ENCODE measurements at places on chromosomes 12 and 14.

DNA sequence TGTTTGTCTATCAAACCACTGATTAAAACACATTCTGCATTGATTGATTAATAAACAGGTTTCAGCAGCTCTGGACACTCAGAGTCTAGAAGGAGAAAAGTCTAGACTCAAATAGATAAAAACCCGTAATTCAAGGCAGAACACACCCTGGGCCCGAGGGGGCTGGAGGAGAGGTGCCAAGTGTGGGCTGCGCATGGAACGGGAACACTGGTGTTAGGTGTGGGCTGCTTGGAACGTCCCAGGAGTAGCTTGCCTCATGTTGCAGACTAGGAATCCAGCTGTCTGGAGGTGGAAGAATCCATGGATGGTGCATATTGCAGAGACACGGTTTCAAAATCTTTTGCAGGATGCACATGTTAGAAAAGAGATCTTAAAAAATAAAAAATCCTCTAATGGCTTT lies 223.0 kb downstream of the APAF1 start:
- no peak for DNase-seq

GRCh38 chr14:61565836-61566536 lies 129.3 kb upstream of the HIF1A start:
- no peak for DNase-seq

GRCh38 chr12:64412459-64412858 lies 8.3 kb downstream of the XPOT start:
- no peak for DNase-seq

- no peak for DNase-seq
These were observed 223.8 kb downstream of the VRK1 start for GRCh38 chr14:97021001-97021400.

GRCh38 chr12:91556909-91557308 lies 374.3 kb upstream of the DCN start:
- DNase-seq: no peak

DNA sequence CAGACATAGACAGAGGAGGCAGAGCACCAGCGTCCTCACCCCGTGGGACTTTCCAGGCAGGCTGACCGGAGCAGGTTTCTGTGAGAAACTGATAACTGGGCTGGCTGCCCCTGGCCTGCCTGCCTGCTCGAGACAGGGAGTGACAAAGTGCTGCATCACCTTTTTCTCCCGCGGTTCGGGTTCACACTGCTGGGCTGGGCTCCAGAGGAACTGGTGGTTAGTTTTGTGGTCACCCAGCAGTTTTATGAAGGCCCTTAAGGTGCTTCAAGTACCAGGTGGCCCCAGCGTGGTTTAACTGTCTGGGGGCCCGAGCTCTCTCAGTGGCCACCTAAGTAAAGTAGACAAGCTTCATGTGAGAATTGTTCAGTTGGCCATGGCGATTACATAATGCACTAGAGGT lies 1073.6 kb downstream of the BCL11B start:
- DNase-seq: no peak

- no peak for DNase-seq
These were observed 15.3 kb upstream of the SPIC start for GRCh38 chr12:101459642-101460346.

DNA sequence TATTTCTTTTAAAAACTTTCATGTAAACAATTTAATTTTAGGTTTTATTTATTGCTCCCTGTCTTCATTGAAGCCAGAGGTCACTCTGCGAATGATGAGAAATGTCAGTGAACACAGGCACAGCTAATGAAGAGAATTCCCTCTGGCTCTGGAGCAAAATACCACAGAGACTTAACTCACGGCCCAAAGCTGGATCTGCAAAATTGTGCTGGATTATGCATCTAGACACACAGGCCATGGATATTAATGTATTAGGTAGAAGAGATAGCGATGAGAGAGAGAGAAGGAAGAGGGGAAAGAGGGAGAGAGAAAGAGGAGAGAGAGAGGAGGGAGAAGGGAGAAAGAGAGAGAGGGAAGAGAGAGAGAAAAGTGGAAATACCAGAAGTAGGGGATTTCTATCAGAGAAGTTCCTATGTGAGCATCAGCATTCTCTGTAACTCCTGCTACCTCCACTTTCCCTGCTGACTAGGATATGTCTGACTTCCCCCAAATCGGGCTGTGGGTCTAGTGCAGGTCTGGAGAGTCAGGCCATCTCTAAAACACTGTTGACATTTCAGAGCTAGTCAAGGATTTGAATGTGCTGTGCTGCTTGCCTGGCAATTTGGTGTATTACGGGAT lies 3.7 kb downstream of the ARHGDIB start:
- no peak for DNase-seq

DNA sequence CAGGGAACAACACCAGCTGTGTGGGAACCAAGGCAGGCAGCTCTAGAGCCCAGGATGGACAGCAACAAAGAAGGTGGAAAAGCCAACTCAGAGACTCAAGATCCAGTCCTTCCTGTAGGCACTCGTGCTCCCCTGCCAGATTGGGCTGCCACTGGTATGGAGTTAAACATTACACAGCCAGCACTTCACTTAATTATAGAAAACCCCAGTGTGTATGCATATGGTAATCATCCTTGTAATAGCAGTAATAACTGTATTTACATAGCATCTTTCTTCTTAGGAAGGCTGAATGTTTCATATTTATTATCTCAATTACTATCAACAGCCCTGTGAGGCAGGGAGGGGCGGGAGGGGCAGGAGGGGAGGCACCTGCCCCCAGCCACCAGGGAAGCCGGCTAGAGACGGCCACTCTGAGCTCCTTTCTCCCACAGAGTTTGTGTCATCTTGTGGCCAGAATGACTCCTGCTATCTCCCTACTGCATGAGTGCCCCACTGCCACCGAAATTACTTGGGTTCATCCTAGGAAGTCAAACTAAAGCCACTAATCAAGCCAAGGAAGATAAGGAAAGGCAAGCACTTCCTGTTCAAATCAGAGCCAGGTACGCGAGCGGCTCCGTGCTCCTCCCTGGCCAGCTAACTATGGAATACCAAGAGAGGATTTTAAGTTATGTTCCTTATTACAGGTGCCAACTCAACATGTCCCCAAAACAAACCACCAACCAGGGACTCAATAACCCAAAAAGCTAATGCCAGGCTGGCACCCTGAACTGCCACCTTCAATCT lies 15.7 kb upstream of the RAB35 start:
- no peak for DNase-seq

- no peak for DNase-seq
These were observed 62.3 kb upstream of the TMEM263 start for GRCh38 chr12:106893451-106893850.

DNA sequence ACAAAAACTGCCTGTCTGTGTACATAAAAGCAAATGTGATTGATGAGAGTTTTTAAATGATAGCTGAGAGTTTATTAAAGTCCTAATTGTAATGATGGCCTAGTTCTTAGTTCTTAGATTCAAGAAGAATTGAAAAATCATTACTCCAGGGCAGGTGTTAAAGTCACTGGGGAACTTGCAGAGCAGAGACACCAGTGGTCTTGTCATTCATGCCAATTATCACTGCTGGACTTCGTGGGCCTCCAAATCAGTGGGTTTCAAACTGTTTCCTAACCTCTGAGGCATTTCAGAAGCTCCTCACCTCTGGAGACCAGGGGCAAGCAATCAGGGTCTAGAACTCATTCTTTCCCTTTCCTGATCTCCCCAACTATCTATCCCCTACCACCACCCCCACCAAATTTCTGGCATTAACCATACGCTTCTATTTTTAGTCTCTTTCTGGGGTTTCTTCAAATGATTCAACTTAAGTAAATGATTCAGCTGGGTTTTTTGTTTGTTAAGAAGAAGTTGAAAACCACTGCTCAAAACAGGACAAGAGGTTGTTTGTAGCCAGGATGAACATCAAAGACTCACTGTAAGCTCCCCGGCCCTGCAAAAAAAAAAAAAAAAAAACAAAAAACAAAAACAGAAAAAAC lies 80.1 kb downstream of the CEP83 start:
- DNase-seq: no peak

DNA sequence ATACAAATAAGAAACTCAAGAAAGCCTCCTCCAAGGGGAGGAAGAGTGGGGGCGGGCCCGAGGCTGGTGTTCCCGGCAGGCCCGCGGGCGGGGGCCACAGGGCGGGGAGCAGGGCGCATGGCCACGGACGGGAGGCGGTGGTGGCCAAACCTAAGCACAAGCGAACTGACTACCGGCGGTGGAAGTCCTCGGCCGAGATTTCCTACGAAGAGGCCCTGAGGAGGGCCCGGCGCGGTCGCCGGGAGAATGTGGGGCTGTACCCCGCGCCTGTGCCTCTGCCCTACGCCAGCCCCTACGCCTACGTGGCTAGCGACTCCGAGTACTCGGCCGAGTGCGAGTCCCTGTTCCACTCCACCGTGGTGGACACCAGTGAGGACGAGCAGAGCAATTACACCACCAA lies 8.7 kb downstream of the DACT1 start:
- DNase-seq: no peak

DNA sequence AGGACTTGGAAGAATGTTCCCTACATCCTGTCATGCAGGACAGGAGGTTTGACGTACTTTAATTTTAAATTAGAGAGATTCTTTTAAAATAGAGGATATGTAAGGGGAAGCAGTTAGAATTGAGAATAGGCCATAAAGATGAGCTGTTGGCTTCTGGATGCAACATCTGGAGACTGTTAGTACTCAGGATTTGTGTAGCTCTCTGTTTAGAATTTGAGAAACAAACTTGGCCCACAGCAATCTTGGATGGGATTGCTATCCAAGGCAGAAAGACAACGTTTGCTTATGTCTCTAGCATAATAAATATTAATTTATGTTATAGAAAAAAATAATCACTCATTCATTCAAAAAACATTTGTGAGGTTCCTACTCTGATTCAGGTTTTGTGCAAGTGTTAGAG lies 398.4 kb upstream of the NOVA1 start:
- DNase-seq: no peak

DNA sequence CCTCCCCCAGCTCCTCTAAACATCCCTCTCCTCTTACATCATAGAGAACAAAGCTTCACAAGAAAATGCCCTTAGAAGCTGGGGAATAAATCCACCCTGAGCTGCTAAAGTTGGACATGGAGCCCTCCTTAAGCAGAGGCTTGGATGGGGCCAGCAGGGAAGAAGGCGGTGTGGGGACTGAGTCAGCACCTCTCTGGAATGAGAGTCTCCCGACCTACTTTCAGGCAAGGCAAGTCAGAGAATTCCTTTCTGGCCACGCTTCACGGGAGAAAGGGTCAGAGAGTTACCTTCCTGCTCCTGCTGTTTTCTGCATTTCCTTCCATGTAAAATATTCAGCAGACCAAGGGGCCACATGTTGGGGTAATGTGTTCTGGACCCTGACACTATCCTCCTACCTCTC lies 113.3 kb upstream of the PRB2 start:
- DNase-seq: no peak

- no peak for DNase-seq
These were observed 114.1 kb upstream of the E2F7 start for GRCh38 chr12:77179515-77179914.

- DNase-seq: no peak
These were observed 1196.9 kb downstream of the VRK1 start for GRCh38 chr14:97994020-97994531.

- DNase-seq: no peak
These were observed 130.9 kb downstream of the TBX5 start for GRCh38 chr12:114275086-114275485.

All from NCI-H1092 treated with DMSO at 0.1 percent for 48 hours (cell line).